NCI-H1417 treated with DMSO at 0.1 percent for 48 hours (cell line): ENCODE measurements at places on chromosomes 6 and 20.

- no peak for DNase-seq
These were observed 212.3 kb upstream of the TBX18 start for GRCh38 chr6:84976526-84977362.

- DNase-seq, result no peak
These were observed 315.1 kb downstream of the HDGFL1 start for GRCh38 chr6:22884456-22884855.

DNA sequence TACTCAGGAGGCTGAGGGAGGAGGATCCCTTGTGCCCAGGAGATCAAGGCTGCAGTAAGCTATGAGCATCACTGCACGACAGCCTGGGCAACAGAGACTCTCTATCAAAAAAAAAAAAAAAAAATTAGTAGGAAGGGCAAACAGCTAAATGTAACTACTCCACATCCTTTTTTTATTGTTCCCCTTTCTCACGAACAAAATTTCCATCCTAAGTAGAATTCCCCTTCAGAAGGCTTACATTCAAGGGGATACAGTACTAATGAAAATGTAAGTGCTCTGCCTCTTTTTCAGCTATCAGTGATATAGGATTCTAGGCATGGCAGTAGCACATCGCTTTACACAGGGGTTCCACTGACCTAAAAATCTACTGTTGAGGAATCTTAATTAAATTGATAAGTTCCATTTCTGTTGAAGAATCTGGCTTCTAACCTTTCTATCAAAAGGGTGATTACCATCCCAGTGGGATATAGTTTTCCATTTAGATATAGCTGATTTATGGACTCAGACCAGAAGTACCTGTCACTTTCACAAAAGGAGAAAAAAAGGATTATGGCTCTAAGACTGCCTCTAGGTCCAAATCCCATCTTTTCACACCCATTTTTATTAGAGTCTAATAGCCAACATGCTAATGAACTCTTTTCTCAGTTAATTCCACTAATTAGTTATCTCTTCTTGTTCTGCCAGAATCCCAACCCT is 2.6 kb downstream of the B4GALT5 start:
- no peak for DNase-seq

- DNase-seq, result no peak
These were observed 46.5 kb downstream of the SOBP start for GRCh38 chr6:107536180-107536961.

- DNase-seq, result no peak
These were observed 48.4 kb upstream of the SNAP25 start for GRCh38 chr20:10170261-10170660.
